ENCODE measurements at places on chromosomes 3 and 15.

GRCh38 chr15:60389261-60390077 is 8.3 kb downstream of the ANXA2 start:
- no peak for DNase-seq

GRCh38 chr3:54432975-54433374 is 310.6 kb downstream of the CACNA2D3 start:
- DNase-seq = no peak

DNA sequence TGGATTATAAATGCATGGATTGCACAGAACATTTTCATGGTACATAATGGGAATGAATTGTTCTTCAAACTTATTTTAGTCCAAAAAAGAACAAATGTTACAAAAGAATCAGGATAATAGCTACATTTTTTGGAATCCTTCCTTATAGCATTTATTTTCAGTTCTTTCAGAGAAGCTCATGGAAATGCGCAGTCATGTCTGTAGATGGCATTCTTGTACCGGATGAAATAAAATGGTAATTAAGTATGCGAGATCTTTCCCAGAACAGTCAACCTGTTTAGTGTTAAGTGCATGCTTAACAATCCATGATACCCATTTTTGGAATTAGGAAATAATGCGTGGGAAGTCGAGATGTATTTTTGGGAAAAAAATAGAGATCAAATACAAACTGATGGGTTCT is 38.2 kb upstream of the GOLGA8B start:
- DNase-seq = no peak

GRCh38 chr3:107651782-107652181 is 129.0 kb downstream of the BBX start:
- DNase-seq = no peak

GRCh38 chr3:197356741-197357140 is 58.3 kb upstream of the DLG1 start:
- no peak for DNase-seq

GRCh38 chr3:64600246-64600950 is 87.4 kb downstream of the ADAMTS9 start:
- no peak for DNase-seq

- DNase-seq = no peak
These were observed 344 bp downstream of the LINS1 start for GRCh38 chr15:100601617-100602063.

GRCh38 chr3:13358051-13358450 is 62.1 kb downstream of the NUP210 start:
- DNase-seq = no peak

GRCh38 chr3:11718637-11719405 is 75.1 kb upstream of the VGLL4 start:
- DNase-seq = peak; percentile 28

GRCh38 chr3:133277813-133278212 is 122.0 kb upstream of the BFSP2 start:
- DNase-seq = no peak

DNA sequence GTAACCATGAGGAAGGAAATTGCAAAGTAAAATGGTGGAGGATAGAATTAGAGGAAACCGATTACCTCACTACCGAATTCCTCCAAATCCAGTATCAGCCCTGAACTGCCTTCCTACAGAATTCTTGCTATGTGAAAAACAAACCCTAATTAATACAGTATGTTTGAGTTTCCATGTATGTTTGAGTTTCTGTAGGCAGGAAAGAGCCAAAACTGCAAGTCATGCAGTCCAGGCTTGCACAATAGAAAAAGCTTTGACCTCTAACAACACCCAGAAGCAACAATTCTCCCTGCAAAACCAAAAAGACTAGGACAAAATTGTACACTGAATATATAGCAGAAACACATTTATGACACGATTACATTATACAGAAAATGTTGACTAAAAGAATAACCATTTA is 614.8 kb downstream of the DIPK2A start:
- DNase-seq = no peak

- no peak for DNase-seq
These were observed 676 bp downstream of the GP9 start for GRCh38 chr3:129061023-129061887.

DNA sequence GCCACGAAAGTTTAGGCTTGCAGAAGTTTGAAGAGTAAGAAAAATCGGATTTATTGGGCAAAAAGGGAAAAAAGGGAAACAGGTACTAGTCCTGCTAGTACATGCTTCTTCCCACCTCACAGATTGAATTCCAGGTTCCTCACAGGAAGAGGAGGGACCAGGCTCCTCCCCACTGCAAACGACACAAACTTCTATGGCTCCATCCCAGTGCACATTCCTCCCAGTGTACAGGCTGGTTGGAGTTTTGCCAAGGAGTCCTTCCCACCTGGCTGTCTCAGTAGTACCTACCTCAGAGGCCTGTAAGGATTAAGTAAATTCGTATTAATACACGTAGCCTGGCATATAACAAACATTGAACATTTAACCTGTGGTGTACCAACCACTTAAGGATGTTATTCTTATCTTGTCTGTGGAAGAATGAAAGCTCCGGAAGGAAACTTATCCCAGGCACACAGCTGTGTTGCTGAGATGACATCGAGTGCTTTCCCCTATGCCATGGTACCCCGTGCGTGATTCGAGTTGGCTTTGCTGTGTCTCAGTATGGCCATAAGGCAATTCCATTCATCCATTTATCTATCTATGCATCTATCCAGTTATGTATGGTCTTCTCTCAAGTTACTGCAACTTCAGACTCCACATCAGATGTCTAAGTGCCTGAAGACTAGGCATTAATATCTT is 294.3 kb downstream of the LRTM1 start:
- no peak for DNase-seq

All from GM12892 (cell line).